ENCODE measurements at places on chromosomes 11 and 22. TPM values are rescaled to one million over a fixed set of nuclear protein-coding genes. Genes with fewer than 3 reads are reported as not detected.

The RASL10A gene
- total RNA-seq = 5.1 TPM

The CD3E gene
- not detected for total RNA-seq

The SCGB1C1 gene
- total RNA-seq = not detected

The TUB gene
- total RNA-seq = 16.4 TPM

- no peak for DNase-seq
These were observed 20.3 kb upstream of the PHF21A start for GRCh38 chr11:46141597-46141996.

GRCh38 chr11:101180481-101180880 lies 50.9 kb upstream of the PGR start:
- no peak for DNase-seq

DNA sequence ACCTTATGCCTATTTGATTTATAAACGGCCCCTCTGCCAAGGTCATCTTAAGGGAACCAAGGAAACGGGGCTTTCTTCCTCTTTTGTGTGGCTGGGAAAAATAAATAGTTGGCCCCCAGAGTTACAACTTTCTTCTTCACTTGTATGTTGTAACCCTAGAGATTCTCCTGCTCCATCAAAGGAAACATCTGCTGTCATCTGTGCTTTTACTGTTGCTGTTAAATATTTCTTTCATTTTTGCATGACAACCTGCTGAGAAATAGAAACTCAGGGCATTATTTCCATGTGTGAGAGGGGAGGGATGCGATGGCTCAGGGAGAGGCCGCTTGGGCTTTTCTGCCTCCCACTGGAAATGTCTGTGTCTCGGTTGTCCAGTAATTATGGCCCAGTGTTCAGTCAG lies 21.8 kb upstream of the CDC42EP2 start:
- DNase-seq = no peak

DNA sequence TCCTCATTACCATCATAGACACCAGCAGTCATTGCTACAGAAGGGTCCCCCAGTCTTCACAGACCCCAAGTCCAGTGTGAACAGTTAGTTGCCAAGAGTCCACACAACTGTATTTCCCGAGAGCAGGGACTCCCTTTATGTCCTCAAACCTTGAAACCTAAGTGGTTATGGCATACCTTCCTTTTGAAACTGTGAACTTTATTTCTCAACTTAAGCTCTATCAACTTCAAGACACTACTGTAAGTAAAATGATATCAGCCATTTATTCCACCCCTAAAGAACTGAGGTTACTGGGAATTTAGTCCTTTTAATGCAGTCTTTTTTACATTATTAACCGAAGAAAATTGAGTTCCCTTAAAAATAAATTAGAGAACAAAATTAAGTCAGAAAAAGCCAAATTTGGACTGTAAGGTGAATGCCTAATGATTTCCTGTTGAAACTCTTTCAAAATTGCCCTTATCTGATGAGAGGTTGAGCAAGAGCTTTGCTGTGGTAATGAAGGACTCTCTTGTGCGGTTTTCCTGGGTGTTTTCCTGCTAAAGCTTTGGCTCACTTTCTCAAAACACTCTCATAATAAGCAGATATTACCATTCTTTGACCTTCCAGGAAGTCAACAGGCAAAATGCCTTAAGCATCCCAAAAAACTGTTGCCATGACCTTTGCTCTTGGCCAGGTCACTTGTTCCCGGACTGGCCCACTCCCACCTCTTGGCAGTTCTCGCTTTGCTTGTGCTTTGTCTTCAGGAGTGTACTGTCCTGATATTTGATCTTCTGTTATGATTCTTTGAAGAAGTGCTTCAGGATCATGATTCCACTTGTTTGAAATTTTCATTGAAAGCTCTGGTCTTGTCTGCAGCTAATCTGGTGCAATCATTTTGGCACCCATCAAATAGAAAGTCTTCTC lies 765.4 kb upstream of the ANO3 start:
- DNase-seq = no peak

DNA sequence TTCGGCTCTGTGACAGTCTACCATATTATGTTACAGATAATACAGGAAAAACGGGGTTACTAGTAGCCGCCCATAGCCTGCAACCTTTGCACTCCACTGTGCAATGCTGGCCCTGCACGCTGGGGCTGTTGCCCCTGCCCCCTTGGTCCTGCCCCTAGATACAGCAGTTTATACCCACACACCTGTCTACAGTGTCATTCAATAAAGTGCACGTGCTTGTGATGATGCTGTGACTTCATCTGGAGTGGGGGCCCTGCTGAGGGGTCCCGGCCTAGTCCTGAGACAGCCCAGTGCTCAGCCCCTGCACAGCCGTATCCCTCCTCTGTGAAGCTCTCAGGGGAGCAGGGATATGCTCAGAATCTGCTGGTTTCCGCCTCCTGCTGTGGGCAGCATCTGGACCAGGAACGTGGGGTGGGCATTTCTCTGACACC lies 1.2 kb downstream of the IFITM1 start:
- DNase-seq = no peak

- DNase-seq = no peak
These were observed 8.9 kb downstream of the KCTD21 start for GRCh38 chr11:78179459-78180071.

DNA sequence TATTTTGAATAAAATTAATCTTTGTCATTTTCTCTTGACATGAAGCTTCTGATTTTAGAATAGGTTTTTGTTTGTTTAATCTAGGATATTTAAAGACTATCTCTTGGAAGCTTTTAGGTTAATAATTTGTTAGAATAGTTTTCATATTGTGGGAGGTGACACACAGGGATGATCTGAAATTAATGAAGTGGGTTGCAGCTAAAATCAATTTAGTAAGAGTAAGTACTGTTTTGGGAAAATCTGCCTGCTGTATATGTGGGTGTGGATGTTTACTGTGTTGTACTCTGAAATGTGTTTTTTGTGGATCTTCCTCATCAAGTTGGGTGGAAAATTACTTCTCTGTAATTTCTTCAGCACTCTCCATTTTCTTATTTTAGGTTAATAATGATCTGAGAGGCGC lies 67.3 kb downstream of the BID start:
- DNase-seq = no peak

DNA sequence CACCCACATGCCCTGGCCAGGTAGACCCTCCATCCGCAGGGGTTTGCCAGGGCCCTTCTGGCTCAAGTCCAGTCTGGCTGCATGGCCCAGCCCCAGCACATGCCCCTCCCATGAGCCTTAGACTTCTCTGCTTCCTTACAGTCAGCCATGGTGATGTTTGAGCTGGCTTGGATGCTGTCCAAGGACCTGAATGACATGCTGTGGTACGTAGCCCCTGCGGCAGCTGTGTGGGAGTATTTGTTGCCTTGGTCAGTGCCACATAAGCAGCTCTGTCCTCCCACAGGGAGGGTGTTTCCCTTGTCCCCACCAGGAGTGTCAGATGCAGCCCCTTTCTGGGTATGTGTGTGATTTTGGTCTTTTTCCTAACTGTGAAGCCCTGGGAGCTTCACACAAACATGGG lies 17.5 kb downstream of the CDC45 start:
- DNase-seq = no peak

GRCh38 chr11:110565357-110566336 lies 135.9 kb downstream of the FDX1 start:
- DNase-seq = peak; percentile 9

GRCh38 chr11:126680131-126680530 lies 320.4 kb downstream of the KIRREL3 start:
- DNase-seq = no peak

DNA sequence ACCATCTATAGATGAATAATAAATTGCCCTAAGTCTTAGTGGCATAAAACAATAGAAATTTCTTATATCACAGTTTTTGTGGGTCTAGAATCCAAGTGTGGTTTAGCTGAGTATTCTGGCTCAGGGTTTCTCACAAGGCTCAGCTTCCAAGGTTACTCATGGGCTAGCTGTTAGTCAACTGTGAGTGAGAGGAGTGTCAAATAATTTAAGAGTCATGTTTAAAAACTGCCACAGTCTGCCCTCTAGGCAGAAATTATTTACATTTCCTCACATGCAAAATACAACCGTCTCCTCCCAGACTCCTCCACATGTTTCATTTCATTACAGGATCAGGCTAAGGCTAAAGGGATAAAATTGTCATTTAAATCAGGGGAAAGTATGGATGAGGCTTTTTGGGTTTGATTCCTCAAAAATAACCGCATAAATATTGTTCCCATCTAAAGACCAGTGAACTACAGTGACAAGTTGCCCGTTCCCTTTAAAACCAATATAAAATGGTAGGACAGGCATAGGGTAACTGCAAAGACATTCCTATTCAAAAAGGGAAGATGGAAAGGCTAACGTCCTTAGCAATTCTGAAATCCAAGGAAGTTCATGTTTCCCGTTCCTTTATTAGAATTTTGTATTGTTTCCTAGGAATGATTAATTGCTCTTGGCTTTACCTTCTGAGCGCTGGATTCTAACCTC lies 324.3 kb downstream of the DYNC2H1 start:
- DNase-seq = no peak

DNA sequence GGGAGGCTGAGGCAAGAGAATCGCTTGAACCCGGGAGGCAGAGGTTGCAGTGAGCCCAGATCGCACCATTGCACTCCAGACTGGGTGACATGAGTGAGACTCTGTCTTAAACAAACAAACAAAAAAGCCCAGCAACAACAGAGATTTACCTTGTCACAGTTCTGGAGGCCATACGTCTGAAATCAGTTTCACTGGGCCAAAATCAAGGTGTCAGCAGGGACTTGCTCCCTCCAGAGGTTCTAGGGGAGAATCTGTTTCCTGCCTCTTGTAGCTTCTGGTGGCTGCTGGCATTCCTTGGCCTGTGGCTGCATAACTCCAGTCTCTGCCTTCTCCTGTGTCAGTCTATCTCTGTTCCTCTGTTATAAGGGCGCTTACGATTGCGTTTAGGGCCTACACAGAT lies 1.5 kb downstream of the DDX10 start:
- no peak for DNase-seq

DNA sequence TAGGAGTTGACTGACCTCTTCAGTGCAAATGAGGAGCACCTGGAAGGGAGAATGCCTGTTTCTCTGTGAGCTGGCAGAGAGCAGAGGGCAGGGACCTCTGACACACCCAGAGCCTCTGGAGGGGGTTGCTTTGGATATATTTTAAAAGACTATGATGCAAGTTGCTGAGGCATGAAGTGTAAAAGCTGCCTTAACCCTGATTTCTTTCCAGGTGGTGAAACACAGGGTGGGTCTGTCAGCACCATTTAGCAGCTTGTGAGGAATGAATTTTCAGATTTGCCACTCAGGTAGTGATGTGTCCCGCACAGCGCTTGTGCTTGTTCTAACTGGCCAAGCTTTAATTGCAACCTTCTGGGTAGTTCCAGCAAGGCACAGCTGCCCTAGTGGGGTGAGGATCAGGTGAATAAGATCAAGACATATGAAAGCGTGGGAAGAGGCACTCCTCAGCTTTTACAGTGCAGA lies 90.2 kb downstream of the SWAP70 start:
- peak; percentile 45 for DNase-seq

GRCh38 chr22:45888221-45889092 lies 88.5 kb downstream of the WNT7B start:
- no peak for DNase-seq

DNA sequence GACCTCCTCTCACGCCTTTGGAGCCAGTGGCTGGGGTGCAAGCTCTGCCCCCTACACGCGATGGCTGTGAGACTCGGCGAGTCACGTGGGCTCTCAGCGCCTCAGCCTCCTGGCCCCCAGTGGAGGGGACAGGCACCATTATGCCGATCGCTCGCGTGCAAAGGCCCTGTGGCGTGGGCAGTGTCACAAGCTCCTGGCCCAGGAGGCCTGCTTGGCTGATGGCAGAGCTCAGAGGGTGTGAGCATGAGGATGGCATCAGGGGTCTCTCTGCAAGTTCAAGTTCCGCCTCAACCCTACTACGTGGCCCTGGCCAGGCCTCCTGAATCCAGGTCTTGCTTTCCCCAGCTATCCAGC lies 90.8 kb upstream of the KCNQ1OT1 start:
- no peak for DNase-seq

- DNase-seq = peak; percentile 27
These were observed 32.9 kb downstream of the IFT27 start for GRCh38 chr22:36743011-36743410.

GRCh38 chr22:36123673-36124630 lies 36.6 kb downstream of the APOL3 start:
- DNase-seq = peak; percentile 93

GRCh38 chr11:121389651-121390050 lies 62.5 kb upstream of the SORL1 start:
- peak; percentile 38 for DNase-seq

GRCh38 chr11:8301622-8302021 lies 37.9 kb upstream of the LMO1 start:
- no peak for DNase-seq

- no peak for DNase-seq
These were observed 20.2 kb upstream of the OR10A5 start for GRCh38 chr11:6825231-6825744.

GRCh38 chr11:14254533-14255237 lies 104.3 kb downstream of the RRAS2 start:
- DNase-seq = no peak

GRCh38 chr11:65634905-65635731 lies 2.8 kb upstream of the SIPA1 start:
- DNase-seq = no peak
